ENCODE measurements at places on chromosomes 6 and 20. TPM values are rescaled to one million over a fixed set of nuclear protein-coding genes. Genes with fewer than 3 reads are reported as not detected.

WFDC2 gene
- 295 TPM for total RNA-seq

DNA sequence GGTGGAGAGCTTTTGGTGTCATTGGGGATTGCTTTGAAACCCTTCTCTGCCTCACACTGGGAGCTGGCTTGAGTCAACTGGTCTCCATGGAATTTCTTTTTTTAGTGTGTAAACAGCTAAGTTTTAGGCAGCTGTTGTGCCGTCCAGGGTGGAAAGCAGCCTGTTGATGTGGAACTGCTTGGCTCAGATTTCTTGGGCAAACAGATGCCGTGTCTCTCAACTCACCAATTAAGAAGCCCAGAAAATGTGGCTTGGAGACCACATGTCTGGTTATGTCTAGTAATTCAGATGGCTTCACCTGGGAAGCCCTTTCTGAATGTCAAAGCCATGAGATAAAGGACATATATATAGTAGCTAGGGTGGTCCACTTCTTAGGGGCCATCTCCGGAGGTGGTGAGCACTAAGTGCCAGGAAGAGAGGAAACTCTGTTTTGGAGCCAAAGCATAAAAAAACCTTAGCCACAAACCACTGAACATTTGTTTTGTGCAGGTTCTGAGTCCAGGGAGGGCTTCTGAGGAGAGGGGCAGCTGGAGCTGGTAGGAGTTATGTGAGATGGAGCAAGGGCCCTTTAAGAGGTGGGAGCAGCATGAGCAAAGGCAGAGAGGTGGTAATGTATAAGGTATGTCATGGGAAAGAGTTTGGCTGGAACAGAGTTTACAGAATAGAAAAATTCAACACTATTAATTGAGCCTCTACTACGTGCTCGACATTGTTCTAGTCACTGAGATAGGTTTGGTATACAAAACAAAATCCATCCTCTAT is 31.2 kb downstream of the SRSF3 start:
- peaks cover 11% of the 10 kb centered on the region for H3K36me3 ChIP-seq
- H3K4me1 ChIP-seq: peaks cover 33% of the 10 kb centered on the region
- no peak overlapping the region for H3K4me3 ChIP-seq
- no peak overlapping the region for H3K27ac ChIP-seq
- H3K27me3 ChIP-seq: no peaks in the 10 kb centered on the region
- no peak for DNase-seq

DNA sequence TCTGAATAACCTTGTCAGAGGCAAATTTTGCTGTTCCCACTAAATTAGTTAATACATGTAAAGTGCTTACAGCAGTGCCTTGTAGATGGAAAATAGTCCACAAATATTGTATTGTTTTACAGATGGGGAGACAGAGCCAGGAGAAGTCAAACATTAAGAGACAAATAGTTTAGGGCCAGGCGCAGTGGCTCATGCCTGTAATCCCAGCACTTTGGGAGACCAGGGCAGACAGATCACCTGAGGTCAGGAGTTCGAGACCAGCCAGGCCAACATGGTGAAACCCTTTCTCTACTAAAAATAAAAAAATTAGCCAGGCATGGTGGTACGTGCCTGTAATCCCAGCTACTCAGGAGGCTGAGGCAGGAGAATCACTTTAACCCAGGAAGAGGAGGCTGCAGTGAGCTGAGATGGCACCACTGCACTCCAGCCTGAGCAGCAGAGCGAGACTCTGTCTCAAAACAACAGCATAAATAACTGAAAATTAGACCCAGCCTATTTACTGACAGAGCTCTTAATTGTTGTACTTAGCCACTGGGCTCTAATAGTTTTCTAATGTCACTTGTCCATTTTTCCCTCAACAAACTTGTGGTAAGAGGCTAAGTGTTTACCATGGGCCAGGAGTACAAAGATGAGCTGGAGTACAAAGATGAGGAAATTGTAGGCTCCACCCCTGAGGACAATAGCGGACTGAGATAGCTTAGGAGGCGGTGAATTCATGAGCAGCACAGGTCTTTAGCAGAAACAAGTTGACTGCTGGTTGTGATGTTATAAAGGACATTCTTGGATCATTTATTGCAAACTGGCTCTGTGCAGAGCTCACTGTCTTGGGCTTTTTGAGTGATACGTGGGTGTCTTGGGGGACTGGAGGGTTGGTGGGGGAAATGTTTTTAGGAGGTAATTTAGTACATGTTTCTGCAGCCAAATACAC is 6.4 kb downstream of the ZSWIM3 start:
- no peaks in the 10 kb centered on the region for H3K27me3 ChIP-seq
- DNase-seq: no peak
- no peak overlapping the region for H3K4me3 ChIP-seq
- no peak overlapping the region for H3K27ac ChIP-seq
- H3K4me1 ChIP-seq: peaks cover 36% of the 10 kb centered on the region
- H3K36me3 ChIP-seq: no peaks in the 10 kb centered on the region

C20orf202 gene
- 0.22 TPM for total RNA-seq

PTK7 gene
- total RNA-seq: 49.7 TPM

- peaks cover 35% of the 10 kb centered on the region for H3K36me3 ChIP-seq
- peak within 1 kb of the TSS; percentile 33 for H3K27ac ChIP-seq
- no peaks in the 10 kb centered on the region for H3K27me3 ChIP-seq
- DNase-seq: peak; percentile 81
Observed at GRCh38 chr20:43666376-43667328, at the start of gene MYBL2. Gene MYBL2 (plus strand): TSS chr20:43667114. CDS start chr20:43667284, 170 bp downstream.

COL20A1 gene
- 0.44 TPM for total RNA-seq

PLG gene
- total RNA-seq: not detected

BCKDHB gene
- 27.3 TPM for total RNA-seq

NNAT gene
- total RNA-seq: not detected

DNA sequence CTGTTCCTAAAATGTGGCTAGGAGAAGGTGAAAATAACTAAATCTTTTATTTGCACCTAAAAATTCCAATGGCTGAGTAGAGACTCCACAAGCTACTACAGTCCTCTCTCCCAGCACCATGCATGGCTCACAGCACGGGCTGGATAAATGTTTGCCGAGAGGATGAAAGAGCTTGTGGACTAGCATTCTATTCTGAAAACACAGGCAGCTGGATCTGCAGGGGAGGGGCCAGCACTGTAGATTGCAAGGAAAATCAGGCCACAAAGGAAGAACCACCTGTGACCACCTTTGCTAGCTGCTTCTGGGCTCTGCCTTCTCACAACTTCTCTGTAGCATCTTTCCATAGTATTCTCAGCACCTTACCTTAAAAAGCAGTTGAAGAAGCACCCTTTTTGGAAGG is 46.6 kb downstream of the CLIC5 start:
- DNase-seq: no peak
- no peaks in the 10 kb centered on the region for H3K27me3 ChIP-seq
- peaks cover 17% of the 10 kb centered on the region for H3K4me1 ChIP-seq
- no peak overlapping the region for H3K27ac ChIP-seq
- H3K4me3 ChIP-seq: no peak overlapping the region

- DNase-seq: no peak
- H3K4me3 ChIP-seq: peak overlapping the region; percentile 87
- peaks cover 33% of the 10 kb centered on the region for H3K4me1 ChIP-seq
- peaks cover 49% of the 10 kb centered on the region for H3K36me3 ChIP-seq
- peaks cover 17% of the 10 kb centered on the region for H3K27me3 ChIP-seq
Observed at GRCh38 chr20:34710861-34711574, 6.9 kb downstream of the TP53INP2 start.

DNA sequence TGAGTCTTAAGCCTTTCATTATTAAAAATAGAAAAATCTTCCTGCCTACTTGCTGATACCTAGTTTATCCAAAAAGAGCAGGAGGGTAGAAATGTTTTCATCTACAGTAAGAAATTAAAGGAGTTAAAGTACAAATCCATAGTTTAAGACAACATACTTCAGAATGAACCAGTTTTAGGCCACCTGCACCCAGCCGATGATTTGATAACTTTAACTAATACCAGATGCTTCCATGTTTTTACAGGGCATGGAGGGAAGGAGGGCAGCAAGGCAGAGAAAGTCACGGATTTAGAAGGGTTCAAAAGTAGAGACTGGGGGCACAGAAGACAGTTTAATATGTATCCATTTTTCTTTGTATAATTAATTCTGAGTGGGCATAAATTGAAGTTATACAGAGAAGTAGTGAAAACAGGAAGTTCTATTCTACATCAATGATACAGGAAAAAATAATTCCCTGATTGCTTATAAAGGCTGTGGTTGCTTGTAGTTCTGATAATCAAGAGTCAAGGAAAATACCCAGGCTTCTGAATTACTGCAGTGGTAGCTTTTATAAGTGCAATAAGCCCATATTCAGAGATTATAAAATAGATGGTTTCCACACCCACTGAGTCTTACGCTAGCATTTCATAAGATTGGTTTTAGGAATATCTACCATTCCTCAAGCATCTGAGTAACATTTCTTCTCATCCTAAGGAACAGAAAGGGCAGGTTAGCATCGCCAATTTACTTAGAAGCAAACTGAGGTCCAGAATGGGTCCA is 72.0 kb downstream of the GMDS start:
- H3K27ac ChIP-seq: no peak overlapping the region
- no peaks in the 10 kb centered on the region for H3K27me3 ChIP-seq
- no peaks in the 10 kb centered on the region for H3K36me3 ChIP-seq
- no peak for DNase-seq
- no peaks in the 10 kb centered on the region for H3K4me1 ChIP-seq

DNA sequence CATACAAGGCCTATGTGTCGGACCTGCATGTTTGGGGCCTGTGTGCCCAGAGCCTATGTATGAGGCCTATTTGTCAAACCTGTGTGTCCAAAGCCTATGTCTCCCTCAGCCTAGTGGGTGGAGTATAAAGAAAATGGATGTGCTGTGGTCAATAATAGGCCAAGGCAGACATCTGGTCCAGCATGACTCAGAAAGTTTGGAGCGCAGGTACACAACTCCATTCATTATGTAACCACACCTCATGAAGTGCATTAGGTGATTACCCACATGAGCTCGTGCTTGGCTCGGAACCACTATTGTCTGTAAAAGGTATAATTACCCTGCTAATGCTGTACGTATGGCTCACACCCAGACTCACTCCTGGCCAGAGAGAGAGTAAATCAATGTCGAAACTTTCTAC is 302.4 kb upstream of the POU3F2 start:
- no peaks in the 10 kb centered on the region for H3K4me1 ChIP-seq
- H3K4me3 ChIP-seq: no peak overlapping the region
- no peak for DNase-seq
- no peaks in the 10 kb centered on the region for H3K27me3 ChIP-seq
- H3K27ac ChIP-seq: no peak overlapping the region

DLL1 gene
- total RNA-seq: 0.14 TPM

DNA sequence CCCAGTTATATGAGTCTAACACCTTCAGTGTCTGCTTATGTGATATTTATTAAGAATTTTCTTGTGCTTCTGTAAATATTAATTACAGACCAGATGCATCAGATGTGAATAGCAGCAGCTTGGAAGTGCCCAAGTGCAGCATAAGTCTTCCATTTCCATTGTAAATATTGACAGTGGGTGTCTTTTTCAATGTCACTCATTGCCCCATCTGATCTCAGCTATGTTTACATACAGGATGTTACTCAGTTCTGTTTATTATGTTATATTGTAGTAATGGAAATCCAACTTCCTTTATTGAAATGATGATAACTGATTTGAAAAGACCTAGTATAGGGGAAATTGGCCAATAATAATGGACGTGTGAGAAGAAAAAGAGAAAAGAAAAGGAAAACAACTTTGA is 296.7 kb downstream of the SAMD5 start:
- DNase-seq: no peak
- H3K36me3 ChIP-seq: no peaks in the 10 kb centered on the region
- no peak overlapping the region for H3K27ac ChIP-seq
- no peaks in the 10 kb centered on the region for H3K27me3 ChIP-seq
- H3K4me3 ChIP-seq: no peak overlapping the region
- H3K4me1 ChIP-seq: no peaks in the 10 kb centered on the region

DNA sequence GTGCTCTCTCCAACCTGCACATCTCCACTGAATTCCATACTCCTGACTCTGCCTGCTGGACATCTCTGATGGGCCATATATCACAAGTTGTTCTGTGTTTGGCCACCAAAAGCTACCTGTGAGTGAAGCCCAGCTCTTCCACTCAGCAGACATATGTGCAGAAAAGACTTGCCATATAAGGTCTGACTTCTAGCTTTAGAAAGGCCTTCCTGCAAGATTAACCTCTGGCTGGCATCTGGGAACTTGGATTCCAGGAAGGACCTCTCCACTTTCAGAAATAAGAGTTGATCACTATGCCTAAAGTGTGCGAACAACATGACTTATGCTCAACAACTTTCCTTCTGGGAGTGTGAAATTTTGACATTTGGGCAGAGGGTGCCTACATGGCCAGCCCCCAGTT is 113.7 kb downstream of the TNFAIP3 start:
- H3K36me3 ChIP-seq: no peaks in the 10 kb centered on the region
- DNase-seq: no peak
- no peak overlapping the region for H3K27ac ChIP-seq

DNA sequence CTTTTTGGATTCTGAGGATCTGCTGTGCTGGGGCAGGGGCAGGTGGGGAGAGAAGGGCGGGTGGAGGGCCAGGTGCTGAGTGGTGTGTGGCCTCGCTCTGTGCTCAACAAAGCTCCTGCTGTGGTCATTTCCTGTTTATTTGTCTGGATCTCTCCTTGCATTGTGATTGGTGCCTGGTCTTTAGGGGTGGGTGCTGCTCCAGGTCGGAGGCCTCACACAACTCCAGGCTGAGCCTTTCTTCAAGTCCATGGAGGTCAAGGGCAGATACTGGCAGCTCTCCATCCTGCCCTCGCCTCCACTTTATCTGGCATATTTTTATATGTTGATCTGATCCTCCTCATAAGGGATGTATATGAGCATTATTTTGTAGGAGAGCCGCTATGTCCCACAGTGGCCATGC is 36.2 kb downstream of the HLA-F start:
- no peaks in the 10 kb centered on the region for H3K36me3 ChIP-seq
- no peak overlapping the region for H3K4me3 ChIP-seq
- no peak for DNase-seq
- peaks cover 32% of the 10 kb centered on the region for H3K27me3 ChIP-seq
- H3K27ac ChIP-seq: no peak overlapping the region
- peaks cover 35% of the 10 kb centered on the region for H3K4me1 ChIP-seq

GDAP1L1 gene
- not detected for total RNA-seq

ARMC2 gene
- total RNA-seq: 7.1 TPM

DNA sequence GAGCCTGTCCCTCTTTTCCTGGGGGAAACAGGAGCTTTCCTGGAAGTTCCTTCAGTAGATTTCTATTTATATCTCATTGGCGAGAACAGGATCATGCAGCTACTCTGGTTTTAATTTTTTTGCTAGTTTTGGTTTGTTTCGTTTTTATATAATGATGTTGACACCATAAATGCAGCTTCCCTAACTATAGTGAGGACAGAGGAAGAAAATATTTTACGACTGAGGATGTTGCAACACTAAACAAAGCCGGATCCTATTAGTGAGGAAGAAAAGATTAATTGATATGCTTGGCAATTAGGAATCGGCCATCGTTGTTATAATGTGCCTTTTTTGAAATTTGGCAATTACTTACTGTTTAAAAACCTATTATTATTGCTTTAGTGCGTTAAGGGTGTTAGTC is 16.6 kb downstream of the KDM1B start:
- H3K27me3 ChIP-seq: no peaks in the 10 kb centered on the region
- DNase-seq: no peak
- H3K36me3 ChIP-seq: no peaks in the 10 kb centered on the region
- H3K4me1 ChIP-seq: no peaks in the 10 kb centered on the region
- no peak overlapping the region for H3K27ac ChIP-seq

MYBL2 gene
- total RNA-seq: 113 TPM

SLC22A23 gene
- total RNA-seq: 3.9 TPM

GRCh38 chr6:112036088-112036637 is 17.7 kb upstream of the CCN6 start:
- H3K4me3 ChIP-seq: no peak overlapping the region
- no peak overlapping the region for H3K27ac ChIP-seq
- no peak for DNase-seq
- H3K27me3 ChIP-seq: peaks cover 36% of the 10 kb centered on the region
- H3K36me3 ChIP-seq: no peaks in the 10 kb centered on the region
- peaks cover 3% of the 10 kb centered on the region for H3K4me1 ChIP-seq
